ENCODE measurements at places on chromosomes 1 and 21.

DNA sequence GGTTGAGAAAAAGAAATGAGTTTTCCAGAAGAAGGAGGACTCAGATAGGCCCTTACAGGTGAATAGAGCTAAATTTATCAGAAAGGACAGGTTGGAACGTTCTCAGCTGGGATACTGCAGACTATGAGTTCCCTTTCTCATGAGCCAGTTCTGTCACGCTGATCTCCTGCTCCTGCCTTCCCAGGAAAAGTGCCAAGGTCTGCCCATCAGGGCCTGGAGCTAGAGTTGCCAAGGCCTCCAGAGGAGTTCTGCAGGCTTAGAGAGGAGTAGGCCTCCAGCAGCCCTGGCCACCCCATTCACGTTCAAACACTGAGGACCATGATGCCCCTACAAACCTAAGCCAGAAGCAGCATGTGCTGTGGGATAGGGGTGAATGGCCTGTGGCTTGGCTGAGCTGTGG, 126.8 kb upstream of the TNR start:
- no peak overlapping the region for H3K27ac ChIP-seq
- H3K4me1 ChIP-seq: no peaks in the 10 kb centered on the region
- no peaks in the 10 kb centered on the region for H3K27me3 ChIP-seq
- DNase-seq: no peak
- H3K36me3 ChIP-seq: no peaks in the 10 kb centered on the region

DNA sequence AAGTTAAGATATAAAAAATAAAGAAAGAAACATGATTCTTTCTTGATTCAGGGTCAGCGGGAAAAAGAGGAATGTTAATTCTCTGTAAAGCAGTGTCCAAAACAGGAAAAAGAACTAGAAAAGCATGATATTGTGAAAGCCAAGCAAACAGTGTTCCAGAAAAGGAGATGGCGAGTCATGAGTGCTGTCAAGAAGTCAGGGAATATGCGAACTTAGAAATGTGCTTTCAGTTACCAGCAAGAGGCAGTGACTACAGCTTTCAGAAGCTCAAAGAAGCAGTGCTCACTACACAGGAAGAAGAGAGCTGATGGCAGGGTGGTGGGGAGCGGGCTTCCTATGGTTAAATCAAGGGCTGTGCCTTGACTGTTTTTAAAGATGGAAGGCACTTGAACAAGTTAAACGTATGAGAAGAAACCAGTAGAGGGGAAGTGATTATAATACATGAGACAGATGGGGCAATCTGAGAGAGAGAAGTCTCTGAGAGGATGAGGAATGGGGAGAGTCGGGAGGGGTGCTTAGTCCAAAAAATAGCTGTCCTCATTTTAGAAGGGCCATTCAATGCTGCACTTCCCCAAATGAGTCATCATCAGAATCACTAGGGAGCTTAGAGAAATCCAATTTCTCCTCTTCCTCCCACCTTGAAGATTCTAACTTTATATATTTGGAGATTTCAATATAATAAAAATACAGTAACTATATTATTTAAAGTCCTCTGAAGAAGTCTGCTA, 90.4 kb downstream of the KCNK1 start:
- H3K4me1 ChIP-seq: no peaks in the 10 kb centered on the region
- H3K27ac ChIP-seq: peak overlapping the region; percentile 51
- no peak for DNase-seq
- no peaks in the 10 kb centered on the region for H3K36me3 ChIP-seq
- no peak overlapping the region for H3K4me3 ChIP-seq

- no peak overlapping the region for H3K27ac ChIP-seq
- no peak for DNase-seq
- H3K36me3 ChIP-seq: no peaks in the 10 kb centered on the region
- no peaks in the 10 kb centered on the region for H3K4me1 ChIP-seq
- H3K4me3 ChIP-seq: no peak overlapping the region
- H3K27me3 ChIP-seq: no peaks in the 10 kb centered on the region
Measured at GRCh38 chr1:24175033-24175755, 11.9 kb downstream of the IFNLR1 start.

GRCh38 chr1:10628685-10629084, 153.9 kb downstream of the PEX14 start:
- no peak overlapping the region for H3K27ac ChIP-seq
- H3K27me3 ChIP-seq: no peaks in the 10 kb centered on the region
- H3K4me1 ChIP-seq: peaks cover 4% of the 10 kb centered on the region
- H3K4me3 ChIP-seq: no peak overlapping the region
- H3K36me3 ChIP-seq: peaks cover 11% of the 10 kb centered on the region

DNA sequence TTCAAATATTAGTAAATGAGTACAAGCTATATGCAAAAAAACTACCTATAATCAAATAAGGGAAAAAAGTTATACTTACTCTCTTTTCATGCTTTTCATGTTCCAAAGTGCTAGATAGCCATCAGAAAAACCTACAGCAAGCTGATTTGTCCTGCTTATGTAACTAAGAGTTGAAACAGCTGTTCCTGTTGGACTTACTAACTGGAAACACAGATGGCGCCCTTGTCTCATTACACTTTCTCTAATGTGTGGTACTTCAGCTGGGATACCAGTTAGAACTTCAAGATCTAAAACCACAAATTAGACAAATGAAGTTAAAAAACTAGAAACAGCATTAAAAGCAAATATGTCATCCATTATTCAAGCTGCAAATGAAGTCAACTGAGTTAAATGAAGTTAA, 24.3 kb downstream of the AHCTF1 start:
- peaks cover 88% of the 10 kb centered on the region for H3K36me3 ChIP-seq
- no peak for DNase-seq
- H3K4me3 ChIP-seq: no peak overlapping the region
- peaks cover 6% of the 10 kb centered on the region for H3K4me1 ChIP-seq
- no peaks in the 10 kb centered on the region for H3K27me3 ChIP-seq

- DNase-seq: no peak
- H3K36me3 ChIP-seq: no peaks in the 10 kb centered on the region
- H3K27ac ChIP-seq: no peak overlapping the region
- H3K4me3 ChIP-seq: no peak overlapping the region
Measured at GRCh38 chr1:108511764-108512163, 48.1 kb upstream of the EEIG2 start.

GRCh38 chr1:193727850-193728249, 541.4 kb upstream of the B3GALT2 start:
- H3K4me3 ChIP-seq: no peak overlapping the region
- no peaks in the 10 kb centered on the region for H3K27me3 ChIP-seq
- H3K27ac ChIP-seq: no peak overlapping the region

- no peak overlapping the region for H3K4me3 ChIP-seq
- no peak overlapping the region for H3K27ac ChIP-seq
- H3K36me3 ChIP-seq: no peaks in the 10 kb centered on the region
- H3K27me3 ChIP-seq: no peaks in the 10 kb centered on the region
- no peak for DNase-seq
Measured at GRCh38 chr1:183303901-183304300, 114.3 kb downstream of the NMNAT2 start.

GRCh38 chr1:213982289-213982671, 5.5 kb upstream of the PROX1 start:
- H3K27me3 ChIP-seq: peaks cover 91% of the 10 kb centered on the region
- DNase-seq: no peak
- H3K4me1 ChIP-seq: peaks cover 11% of the 10 kb centered on the region
- no peak overlapping the region for H3K4me3 ChIP-seq
- H3K36me3 ChIP-seq: no peaks in the 10 kb centered on the region

DNA sequence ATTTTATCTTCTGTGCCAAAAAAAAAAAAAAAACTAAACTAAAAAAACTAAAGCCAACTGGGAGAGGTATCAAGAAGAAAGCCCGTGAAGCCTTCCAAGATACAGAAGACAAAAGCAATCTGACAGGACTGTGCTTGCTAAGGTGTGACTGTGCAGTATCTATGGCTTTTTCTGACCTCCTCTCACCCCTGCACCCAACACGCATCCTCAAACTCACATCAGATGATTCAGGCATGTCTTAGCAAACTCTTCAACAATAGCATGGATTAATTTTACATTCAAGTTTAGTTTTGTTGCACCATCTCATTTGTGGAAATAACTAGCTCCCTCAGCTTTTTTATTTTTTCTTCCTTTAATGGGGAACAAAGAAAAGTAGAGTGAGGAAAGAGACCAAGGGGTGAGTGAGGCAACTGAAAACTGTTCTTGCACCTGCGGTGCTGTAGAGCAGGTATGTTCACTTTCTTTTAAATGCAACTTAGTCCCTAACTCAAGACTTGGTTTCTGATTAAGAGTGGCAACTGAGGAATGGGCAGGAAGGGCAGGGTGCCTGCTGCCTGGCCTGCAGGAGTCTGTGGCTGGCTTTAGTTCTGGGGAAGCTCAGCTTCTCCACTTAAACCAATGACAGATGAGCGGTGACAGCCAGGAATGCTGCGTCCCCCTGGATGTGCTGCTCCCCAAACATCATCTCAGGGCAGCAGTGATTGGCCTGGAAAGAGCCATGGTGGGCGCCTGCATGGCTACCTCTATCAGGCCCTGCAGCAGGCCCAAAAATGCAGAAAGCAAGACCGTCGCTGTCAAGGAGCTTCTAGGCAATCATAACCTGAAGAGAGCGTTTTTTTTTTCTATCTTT, 71.3 kb upstream of the LRRC8B start:
- no peaks in the 10 kb centered on the region for H3K27me3 ChIP-seq
- no peaks in the 10 kb centered on the region for H3K4me1 ChIP-seq
- H3K36me3 ChIP-seq: no peaks in the 10 kb centered on the region
- DNase-seq: no peak

- H3K4me3 ChIP-seq: peak overlapping the region; percentile 59
- H3K27ac ChIP-seq: peak overlapping the region; percentile 75
- peaks cover 7% of the 10 kb centered on the region for H3K4me1 ChIP-seq
- peaks cover 34% of the 10 kb centered on the region for H3K27me3 ChIP-seq
- DNase-seq: peak; percentile 70
Measured at GRCh38 chr1:998995-999724, 737 bp downstream of the HES4 start.

DNA sequence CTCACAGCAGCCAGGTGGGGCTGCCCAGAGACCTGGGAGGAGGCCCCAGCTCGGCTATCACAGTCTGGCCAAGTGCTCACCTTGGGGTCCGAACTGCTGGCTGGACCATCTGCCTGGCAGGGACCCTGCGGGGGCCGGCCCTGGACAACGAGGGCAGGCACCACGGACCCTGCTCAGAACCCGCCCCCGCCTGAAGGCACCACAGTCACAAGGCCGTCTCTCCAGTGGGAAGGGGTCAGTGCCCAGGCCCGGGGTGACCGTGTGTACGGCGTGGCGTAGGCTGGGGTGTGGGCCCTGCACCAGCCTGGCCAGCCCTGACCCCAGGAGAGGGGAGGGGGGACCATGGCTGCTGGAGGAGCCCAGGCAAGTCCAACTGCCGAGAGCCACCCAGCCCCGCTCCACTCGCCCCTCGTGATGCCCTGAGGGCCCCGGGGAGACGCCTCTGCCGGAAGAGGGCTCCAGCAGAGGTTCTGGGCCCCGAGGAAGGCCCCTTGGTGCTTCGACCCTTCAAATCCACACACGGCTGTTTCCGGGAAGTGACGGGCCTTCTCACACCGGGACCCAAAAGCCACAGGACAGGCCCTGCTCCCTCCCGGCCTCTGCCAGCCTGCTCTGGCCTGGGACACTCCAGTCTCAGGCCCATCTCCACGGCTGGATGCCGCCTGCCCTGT, 11.2 kb upstream of the RNF223 start:
- no peak overlapping the region for H3K27ac ChIP-seq
- no peaks in the 10 kb centered on the region for H3K27me3 ChIP-seq
- H3K4me1 ChIP-seq: no peaks in the 10 kb centered on the region
- H3K4me3 ChIP-seq: no peak overlapping the region
- DNase-seq: peak; percentile 63

DNA sequence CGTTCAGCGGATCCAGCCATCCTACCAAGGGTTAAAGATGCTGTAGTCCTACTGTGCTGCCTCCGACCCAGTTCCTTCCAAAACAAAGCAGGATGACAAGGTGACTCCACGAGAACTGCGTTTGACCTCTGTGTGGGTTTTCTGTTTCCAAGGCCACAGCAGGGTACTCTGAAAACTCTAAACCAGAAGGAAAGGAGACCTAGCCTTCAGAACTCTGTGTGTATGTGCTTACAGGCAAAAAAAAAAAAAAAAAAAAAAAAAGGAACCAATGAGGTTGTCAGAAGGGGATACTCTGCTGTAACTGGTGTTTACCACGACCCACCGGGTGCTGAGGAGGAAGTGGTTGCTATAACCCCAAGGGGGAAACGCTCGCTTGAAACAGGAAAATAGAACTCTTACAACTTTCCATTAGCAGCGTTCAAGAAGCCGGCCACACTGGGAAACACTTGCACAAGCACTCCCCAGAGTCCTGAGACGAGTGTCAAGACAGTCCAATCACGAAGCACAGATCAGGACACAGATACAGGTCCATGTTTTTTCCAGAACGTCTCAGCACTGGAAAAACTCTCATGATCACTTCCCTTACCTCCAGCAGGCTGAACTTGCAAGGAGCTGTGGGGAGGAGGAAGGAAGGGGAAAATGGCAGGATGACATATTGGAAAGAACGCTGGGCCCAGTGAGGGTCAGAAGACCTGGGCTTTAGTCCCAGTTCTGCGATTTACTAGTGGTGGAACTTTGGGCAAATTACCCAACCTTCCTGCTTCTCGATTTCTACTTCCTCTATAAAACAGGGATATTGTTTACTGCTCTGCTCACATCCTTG, 64.0 kb downstream of the ITPKB start:
- no peaks in the 10 kb centered on the region for H3K27me3 ChIP-seq
- no peak for DNase-seq
- H3K27ac ChIP-seq: peak overlapping the region; percentile 85
- H3K4me1 ChIP-seq: peaks cover 60% of the 10 kb centered on the region
- no peak overlapping the region for H3K4me3 ChIP-seq

- DNase-seq: no peak
- no peaks in the 10 kb centered on the region for H3K27me3 ChIP-seq
- H3K4me1 ChIP-seq: no peaks in the 10 kb centered on the region
- H3K36me3 ChIP-seq: no peaks in the 10 kb centered on the region
- no peak overlapping the region for H3K4me3 ChIP-seq
- H3K27ac ChIP-seq: no peak overlapping the region
Measured at GRCh38 chr21:40231979-40232378, 364.7 kb downstream of the PCP4 start.

GRCh38 chr1:245896258-245896657, 610.8 kb downstream of the SMYD3 start:
- H3K27ac ChIP-seq: no peak overlapping the region
- H3K27me3 ChIP-seq: no peaks in the 10 kb centered on the region
- H3K4me1 ChIP-seq: no peaks in the 10 kb centered on the region
- no peak overlapping the region for H3K4me3 ChIP-seq

GRCh38 chr21:15614766-15615165, 115.0 kb upstream of the USP25 start:
- H3K27ac ChIP-seq: no peak overlapping the region
- H3K27me3 ChIP-seq: no peaks in the 10 kb centered on the region
- no peaks in the 10 kb centered on the region for H3K36me3 ChIP-seq
- H3K4me3 ChIP-seq: no peak overlapping the region
- no peaks in the 10 kb centered on the region for H3K4me1 ChIP-seq
- no peak for DNase-seq

GRCh38 chr1:67636146-67636545, 48.9 kb upstream of the GADD45A start:
- no peaks in the 10 kb centered on the region for H3K36me3 ChIP-seq
- no peak for DNase-seq
- no peaks in the 10 kb centered on the region for H3K4me1 ChIP-seq

DNA sequence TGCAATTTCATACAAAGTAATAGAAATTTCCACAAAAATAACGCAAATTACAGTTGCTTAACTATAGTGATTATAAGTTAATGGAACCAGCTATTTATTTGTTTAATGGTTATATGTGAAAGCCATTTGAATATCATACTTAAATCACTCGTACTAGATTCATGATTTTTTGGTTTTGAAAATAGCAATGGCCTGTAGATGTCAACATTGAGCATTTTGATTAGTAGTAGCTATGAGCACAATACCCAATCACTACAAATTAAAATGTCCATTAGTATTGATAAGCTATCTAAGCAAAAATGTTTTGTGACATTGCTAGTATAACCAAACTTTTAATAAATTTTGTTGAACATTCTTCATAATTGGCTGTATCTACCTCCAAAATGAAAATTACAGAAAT, 10.0 kb downstream of the COL24A1 start:
- no peaks in the 10 kb centered on the region for H3K36me3 ChIP-seq
- no peak for DNase-seq
- H3K4me1 ChIP-seq: no peaks in the 10 kb centered on the region
- H3K27me3 ChIP-seq: no peaks in the 10 kb centered on the region
- no peak overlapping the region for H3K27ac ChIP-seq
